ENCODE measurements at places on chromosomes 3 and 15.

DNA sequence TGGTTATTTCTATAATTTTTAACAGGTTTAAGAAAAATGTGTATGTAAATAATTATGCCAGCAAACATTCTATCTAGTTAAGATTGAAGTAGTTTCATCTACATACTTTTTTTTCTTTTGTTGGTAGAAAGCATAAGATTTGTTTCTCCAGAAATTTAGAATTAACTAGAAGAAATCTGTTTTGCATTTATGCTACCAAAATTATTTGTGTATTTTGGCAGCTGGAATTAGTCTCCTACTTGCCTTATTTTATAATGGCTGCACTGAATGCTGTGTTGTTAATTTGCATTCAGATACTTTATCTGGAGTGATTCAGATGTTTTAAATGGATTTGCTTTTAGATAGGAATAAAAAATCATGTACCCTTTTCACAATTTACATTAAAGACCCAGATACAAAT lies 100.2 kb upstream of the NAALADL2 start:
- no peak for DNase-seq

DNA sequence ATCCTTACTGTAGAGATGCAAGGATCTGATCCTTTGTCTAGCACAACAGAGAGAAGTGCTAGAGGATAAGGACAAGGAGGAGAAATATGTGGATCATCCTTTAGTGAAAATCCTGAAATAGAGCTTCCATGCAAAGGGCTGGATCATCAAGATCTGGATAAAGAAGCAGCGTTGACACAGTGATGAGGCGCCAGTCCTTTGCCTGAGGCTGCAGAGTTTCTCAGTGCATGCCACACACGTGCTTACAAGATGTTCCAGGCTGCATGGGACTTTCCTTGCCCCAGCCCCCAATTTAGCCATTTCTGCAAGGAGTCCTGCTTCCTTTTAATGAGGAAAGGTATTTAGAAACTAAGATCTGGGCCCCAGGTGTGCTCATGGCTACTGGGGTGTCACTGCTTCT lies 7.2 kb upstream of the ABTB1 start:
- DNase-seq = no peak

DNA sequence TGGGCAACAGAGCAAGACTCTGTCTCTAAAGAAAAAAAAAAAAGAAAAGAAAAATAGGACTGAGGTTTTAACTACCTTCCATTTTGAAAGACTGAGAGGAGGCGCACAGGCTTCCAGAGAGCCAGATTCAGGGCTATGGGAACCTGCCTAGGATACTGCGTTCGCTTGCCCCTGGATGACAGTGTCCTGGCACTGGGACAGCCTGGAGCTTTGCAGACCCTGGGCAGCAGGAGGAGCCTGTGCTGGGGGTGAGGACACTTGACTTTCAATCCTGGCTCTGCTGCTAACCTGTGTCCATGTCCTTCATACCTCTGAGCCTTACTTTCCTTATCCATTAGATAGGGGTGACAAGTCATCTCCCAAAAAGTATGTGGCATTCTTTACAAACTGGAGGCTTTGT lies 31.2 kb downstream of the CD276 start:
- DNase-seq = no peak

DNA sequence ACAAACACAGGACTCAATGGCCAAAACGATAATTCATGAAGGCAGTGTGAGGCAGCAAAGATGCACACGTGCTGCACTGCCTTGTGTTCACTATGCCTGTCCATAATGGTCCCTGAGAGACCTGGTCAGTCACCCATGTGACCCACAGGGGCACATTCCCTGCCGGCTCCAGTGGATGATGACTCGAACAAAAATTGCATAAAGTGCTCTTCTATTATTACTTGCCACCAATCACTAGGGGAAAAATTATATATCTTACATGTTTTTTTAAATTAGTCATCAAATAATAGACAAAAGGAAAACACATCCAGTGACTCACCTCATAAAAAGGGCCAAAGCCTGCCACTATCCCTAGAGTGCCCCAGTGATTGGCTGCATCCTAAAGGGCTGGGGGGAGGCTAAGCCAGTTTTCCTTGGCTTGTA lies 47.5 kb downstream of the UBP1 start:
- DNase-seq = peak; percentile 84

GRCh38 chr3:188320757-188321156 lies 166.8 kb downstream of the LPP start:
- DNase-seq = no peak

GRCh38 chr3:67946436-67946835 lies 292.0 kb upstream of the SUCLG2 start:
- DNase-seq = no peak

GRCh38 chr3:58688574-58688973 lies 22.0 kb upstream of the FAM3D start:
- DNase-seq = no peak

DNA sequence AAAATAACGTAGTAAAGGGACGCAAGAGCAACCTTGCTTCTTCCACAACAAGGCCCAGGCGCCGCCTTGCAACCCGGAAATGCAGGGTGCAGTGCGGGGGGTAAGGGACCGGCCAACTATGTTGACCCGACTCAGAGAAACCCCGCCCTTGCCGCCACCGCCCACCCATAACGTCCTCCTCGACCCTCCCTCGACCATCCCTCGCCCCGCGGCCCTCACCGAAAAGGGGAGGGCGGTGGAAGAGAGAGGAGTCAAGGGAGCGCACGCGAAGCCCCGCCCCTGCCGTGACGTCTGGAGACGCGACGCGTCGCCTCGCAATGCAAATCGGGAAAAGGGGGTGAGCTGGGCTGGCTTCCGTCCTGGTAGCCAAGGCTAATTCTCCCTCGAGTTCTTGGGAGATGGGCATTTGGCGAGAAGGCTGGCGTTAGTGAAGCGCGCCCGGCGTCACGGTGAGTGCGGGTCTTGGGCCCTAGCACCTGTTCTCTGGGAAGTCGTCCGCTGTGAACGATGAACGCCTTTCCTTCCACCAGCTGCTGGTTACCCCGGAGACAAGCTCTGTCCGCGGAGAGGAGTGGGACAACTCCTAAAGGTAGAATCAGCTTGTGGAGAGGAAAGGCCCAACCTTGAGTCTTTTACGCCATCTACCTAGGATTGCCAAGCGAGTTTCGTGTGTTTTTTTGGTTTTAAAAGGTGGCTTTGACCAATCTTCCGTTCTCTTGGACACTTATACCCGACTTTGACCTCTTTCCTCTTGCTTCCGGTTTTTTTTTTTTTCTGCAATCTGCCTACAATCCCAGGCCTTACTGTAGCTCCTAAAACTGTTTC lies at the start of gene USP8:
Gene USP8 (plus strand): TSS at position 340 of the 825 bp plus-strand sequence. CDS start 14,669 bp downstream, outside the sequence.
- peak; percentile 95 for DNase-seq

DNA sequence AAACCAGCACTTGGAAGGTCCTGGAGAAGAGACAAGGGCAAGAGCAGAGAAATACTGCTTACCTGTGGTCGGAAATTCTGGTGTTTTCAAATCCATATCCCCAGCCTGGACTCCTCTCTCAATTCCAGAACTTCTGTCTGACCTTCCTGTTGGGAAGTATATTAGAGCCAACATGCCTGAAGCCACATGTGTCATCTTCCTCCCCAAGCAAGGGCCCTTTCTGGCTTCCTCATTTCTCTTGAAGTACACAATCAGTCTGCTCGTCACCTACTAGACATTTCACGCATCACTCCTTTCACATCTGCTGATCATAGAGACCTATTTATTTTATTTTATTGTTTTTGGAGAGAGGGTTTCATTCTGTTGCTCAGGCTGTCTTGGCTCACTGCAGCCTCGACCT lies 8.4 kb downstream of the PARP14 start:
- DNase-seq = no peak

DNA sequence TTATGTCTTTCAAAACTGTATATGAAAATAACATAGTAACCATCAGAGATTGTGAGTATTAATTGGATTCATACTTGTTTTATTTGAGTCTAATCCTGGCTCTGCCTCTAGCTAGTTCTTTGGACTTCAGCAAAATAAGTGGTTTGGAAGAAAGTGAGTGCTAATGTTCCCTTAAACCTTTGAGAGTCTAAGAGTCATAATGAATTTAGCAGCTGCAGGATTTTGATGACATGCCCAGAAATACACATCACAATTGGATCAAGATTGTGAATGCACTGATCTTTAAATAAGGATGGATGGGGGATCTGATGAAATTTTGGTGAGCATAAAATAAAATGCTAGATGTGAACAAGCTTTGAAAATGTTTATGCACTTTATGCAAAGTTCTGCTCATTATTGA lies 79.9 kb upstream of the FAM98B start:
- no peak for DNase-seq

DNA sequence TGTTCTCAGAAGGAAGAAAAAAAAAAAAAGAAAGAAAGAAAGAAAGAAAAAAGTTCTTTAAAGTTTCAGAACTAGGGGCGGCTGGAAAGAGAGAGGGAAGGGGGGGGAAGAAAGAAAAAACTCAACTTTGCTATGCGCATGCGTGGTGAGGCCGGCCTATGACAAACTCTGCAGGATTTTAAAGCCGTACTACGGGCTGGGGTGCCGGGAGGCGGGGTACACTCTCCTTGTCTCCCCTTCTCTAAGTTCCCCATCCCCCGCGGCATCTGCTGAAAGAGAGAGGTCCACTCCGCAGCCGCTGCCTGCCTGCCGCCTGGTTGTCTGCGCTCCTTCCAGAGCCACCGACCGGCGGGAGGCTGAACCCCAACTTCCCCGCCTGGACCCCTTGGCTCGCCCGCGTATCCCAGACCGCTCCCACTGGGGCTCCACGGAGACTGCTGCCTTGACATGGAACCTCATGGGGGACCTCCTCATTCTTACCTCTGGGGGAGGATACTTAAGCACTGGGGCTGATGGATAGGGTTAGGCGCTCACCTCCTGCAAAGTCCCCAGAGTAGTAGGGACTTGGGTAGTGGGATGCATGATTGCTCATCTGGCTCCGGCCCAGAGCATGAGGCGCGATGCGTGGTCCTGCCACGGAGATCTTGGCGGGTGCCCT lies 1.4 kb upstream of the WNT5A start:
- DNase-seq = peak; percentile 69

- DNase-seq = no peak
Measured at GRCh38 chr3:46850468-46850779, 12.8 kb downstream of the MYL3 start.

DNA sequence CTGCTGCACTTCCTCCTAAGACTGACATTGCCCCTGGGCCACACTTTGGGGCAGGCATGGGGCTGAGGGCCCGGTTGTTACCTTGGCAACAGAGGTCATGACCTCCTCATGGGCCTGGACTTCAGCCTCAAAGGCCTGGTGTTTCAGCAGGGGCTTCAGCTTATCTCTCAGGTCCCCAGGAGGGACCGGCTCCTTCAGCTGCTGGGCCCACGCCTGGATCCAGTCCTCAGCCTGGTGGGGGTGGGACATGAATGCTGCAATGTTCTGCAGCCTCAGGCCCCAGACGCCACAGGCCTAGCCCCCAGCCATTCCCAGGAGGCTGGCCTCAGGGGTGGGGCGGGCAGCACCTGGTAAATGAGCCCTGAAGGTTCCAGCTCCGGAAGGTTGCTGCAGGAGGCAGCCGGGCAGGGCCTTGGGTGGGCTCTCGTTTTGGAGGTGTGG lies 27.6 kb downstream of the SPTBN5 start:
- DNase-seq = no peak

DNA sequence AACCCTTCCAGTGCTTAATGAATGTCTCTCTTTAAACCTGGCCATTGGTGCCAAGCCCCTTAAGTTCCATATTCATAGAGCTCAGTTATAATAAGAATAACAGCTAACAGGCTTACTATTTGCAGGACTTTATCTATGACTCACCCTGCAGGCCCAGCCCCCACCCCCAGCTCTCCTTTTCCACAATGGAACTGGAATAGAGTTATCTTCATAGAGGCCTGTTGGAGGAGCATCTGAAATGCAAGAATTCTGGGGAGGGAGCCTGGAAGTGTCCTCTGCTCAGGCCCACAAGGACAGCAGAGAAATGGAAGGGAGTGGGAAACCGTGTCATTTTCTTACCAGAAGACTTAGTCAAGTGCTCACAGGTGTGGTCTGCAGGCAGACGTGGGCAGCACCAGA lies 52.8 kb downstream of the SEMA5B start:
- DNase-seq = peak; percentile 42

DNA sequence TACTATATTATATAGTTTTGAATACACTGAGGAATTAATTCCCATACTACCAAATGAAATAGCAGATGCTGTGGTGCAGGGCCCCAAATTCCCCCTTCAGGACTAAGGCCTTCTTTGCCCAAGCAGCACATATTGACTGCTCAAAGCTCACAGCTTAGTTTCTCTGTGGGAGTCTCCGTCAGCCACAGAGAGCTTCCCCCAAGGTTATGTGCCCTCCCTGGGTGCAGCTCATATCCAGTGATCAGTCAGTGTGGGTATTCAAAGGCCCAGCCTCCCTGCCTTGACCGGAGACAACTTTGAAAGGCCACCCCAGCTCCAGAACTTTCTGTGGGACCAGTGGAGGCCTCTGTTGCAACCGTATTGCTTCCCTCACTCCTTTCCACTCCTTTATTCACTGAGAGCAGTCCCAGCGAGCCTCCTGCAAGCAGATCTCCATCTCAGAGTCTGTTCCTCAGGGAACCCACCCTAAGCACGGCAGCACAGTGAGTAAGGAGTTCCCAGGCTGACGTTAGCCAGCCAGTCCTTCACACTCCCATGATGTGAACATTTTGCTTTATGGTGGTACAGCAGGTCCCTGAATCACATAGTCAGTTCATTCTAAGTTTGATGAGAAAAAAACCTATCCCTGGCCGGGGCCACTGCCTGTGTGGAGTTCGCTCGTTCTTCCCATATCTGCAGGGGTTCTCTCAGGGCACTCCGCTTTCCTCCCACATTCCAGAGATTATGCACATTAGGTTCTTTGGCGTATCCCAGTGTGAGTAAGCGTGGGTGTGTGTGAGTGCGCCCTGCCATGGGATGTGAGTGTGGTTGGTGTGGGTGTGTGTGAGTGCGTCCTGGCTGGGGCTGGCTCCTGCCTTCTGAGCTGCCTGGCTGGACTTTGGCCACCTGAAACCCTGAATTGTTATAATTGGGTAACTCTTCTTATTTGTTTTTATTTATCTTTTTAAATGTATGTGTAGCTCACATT lies 64.4 kb upstream of the PPARG start:
- peak; percentile 10 for DNase-seq

DNA sequence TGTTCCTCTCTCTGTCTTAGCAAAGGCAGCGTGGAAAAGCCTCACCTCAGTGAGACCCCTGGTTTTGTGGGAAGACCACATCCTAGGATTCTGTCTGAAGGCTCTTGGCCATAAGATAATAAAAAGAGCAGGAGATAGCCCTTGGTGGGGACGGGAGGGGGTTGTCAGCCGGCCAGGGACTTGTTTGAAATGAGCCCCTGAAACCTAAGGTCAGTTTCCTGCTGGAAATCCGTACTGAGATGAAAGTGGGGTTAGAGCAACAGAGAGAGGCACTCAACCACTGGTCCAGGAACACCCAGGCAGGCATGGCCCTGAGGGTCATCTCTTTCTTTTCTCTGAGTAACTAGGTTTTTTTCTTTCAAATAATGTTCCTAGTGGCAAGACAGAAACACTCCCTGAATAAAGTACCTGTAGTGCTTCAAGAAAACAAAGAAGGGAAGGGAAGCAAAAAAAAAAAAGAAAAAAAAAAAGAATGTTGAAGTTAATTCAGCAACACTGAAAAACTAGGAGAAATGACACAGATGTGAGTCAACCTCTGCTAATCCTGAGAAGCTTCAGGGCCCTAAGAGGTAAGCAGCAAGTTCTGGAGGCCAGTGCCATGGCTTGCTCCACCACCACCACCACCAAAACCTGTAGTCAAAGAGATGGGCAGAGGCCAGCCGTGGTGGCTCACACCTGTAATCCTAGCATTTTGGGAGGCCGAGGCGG lies 3.2 kb downstream of the ITGB5 start:
- DNase-seq = no peak

All from RWPE1 (cell line).